ENCODE measurements at places on chromosomes 2 and 18.

DNA sequence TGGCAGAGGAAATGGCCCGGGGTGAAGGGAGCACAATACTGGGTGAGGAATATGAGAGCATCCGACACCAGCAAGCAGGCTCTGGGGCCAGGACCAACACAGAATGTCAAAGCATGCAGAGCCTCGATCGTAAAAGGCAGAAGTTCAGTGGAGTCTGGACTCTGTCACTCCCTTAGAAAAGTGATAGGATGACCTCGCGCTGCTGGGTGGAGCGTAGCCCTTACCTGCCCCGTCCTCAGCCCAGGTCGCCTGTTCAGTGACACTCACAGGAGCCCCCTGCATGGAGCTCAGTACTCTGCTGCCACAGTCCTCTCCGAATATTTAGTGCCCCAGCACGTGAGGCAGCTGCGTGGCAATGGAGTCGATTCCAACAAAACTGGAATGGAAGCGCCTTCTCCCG lies 236.7 kb upstream of the MYT1L start:
- no peak for DNase-seq

GRCh38 chr2:218266316-218266979 lies 3.5 kb downstream of the AAMP start:
- no peak for DNase-seq

DNA sequence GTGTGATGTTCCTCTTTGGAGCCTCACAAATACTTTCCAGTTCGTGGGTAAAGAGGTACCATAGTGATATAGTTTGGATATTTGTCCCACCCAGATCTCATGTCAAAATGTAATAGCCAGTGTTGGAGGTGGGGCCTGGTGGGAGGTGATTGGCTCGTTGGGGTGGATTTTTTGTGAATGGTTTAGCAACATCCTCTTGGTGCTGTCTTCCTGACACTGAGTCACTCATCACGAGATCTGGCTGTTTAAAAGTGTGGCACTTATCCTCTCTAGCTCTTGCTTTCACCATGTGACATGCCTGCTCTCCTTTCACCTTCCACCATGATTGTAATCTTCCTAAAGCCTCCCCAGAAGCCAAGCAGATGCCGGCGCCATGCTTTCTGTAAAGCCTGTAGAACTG lies 3.0 kb upstream of the CCDC93 start:
- DNase-seq: no peak

GRCh38 chr18:73940721-73941120 lies 206.9 kb downstream of the FBXO15 start:
- no peak for DNase-seq

GRCh38 chr2:177147093-177147694 lies 65.4 kb upstream of the HNRNPA3 start:
- peak; percentile 65 for DNase-seq

DNA sequence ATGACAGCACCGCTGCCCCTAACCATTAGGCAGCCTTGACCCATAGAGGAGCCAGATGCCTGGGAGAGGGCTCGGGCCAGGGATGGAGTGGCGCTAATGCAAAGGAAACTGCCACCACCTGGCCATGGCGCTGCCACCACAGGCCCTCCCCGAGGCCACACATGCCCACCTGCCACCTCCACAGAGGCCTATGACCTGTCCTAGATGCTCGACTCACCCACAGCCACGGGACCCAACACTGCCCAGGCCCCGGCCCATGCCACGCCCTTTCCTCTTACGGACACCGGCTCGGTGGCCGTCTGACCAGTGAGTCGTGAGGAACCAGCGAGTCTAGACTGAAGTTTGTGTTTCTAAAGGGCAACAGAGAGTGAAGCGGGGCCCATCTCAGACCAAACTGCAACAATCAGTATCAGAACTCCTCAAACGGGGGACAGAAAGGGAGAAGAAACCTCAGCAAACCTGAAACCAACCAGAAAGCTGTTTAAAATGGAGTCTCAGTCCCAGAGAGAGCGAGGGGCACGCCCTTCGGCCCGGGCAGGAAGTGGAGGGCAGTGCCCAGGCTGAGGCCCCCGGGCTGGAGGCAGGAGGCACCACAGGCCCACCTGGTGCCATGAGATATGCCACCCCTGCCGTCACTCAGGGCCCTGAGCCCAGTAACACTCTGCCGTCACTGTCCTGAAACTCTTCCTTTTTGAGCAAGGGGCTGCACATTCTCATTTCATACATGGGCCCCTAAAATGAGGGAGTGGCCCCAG lies 711 bp downstream of the GPR17 start:
- DNase-seq: no peak

- no peak for DNase-seq
Observed at GRCh38 chr18:54710074-54710899, 118.0 kb upstream of the RAB27B start.

DNA sequence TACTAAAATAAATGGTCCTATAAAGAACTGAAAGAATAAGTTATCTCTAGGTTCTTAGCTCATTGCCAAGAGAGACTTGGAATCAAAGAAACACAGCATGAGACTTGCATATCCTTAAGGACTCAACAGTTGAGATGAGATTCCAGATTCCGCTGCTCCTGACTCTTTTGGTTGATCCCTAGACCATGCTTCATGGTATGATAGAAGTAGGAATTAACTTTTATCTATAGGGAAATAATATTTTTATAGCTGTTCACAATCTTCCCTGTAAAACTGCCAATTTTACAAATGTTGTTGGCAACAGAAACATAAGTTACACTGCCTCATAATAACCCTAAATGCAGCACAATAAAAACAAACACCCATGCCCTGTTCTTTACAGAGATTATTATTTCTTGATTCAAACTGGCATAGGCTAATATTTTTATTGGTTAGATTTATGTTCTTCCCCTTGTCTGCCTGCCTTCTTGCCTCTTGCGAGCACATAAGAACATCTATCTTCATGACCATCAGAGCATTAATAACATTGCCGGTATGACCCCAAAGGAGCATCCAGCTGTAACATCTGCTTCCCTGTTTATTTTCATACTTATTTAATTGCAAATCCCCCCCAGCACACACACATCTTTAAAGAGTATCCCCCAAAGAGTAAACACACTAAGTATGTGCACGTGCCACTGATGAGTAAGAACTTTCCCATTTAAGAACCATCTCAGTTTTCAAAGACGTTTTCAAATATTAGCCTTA lies 735.7 kb upstream of the SLC8A1 start:
- no peak for DNase-seq

DNA sequence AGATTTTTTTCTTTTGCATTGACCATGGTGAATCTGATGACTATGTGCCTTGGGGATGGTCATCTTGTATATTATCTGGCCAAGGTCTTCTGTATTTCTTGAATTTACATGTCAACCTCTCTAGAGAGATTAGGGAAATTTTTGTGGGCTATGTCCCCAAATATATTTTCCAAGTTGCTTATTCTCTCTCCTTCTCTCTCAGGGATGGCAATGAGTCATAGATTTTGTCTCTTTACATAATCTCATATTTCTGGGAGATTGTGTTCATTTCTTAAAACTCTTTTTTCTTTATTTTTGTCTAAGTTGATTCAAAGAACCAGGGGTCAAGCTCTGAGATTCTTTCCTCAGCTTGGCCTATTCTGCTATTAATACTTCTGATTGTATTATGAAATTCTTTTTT lies 9.9 kb downstream of the GKN2 start:
- DNase-seq: no peak

DNA sequence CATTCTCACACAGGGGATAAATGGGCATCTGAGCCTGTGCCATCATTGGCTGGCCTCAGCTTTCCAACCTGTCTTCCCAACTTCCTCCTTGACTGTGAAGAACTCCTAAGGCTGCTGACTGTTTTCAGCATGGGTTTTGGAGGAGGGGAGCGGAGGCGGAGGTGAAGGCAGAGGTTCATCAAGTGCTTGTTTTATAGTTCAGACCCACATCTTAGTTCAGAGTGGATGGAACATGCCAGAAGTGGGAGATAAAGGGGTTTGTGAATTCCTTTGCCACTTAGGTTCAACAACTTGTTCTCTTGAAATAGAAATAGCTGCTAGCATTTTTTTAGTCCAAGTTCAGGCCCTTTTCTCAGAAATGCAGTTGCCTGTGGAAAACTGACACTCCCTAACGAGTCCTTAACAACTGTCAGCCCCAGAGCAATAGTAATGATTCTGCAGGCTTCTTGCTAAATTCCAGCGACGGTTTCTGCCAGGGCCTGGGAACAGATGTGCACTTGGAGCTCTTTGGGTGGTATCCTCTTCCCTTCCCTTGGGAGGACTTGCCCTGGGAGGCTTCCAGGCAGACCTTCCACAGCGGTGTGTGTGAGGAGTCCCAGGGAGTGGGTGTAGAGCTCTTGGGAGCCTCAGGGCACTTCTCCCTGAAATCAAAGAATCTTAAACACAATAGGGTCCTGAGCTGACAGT lies 30.1 kb upstream of the ITGA6 start:
- DNase-seq: no peak

- DNase-seq: no peak
Observed at GRCh38 chr2:181073896-181074295, 93.5 kb downstream of the UBE2E3 start.

GRCh38 chr2:226578373-226578772 lies 221.2 kb downstream of the IRS1 start:
- no peak for DNase-seq

GRCh38 chr2:112904883-112905282 lies 6.1 kb upstream of the IL37 start:
- DNase-seq: no peak

DNA sequence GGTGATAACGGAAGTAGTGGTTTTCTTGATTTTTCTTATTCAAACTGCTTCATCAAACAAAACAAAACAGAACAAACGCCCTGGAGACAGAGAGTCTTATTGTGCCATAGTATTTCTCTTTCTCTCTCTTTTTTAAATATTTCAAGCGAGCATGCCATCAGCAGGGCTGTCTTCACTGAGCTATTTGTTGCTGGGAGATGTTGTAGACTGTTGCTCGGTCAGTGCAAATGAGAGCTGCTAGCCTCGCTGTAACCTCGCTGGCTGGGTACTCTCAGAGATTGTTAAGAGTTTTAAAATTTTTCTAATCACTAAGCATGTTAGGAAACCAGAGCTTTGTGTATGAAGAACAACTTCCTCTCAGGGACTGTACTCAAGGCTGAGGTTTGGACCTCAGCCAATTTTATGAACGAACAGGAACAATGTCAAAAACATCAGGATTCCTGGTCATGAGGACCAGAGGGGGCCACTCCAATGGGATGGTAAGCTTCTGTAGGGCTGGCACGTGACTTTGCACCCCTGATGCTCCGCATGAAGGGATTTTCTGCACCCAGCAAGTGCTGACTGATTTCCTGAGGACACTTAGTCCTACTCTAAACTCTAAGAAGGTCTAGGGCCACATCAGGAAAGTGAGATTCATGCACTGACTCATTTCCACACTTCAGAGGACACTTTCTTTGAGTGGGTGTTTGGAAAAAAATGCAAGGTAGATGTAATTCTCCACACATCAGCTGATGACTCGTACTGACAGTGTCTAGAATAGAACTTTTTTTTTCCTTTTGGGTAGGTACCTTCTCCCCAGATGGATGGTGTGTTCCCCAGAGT lies 59.8 kb upstream of the IL1R1 start:
- no peak for DNase-seq

- no peak for DNase-seq
Observed at GRCh38 chr2:217990791-217991465, 11.9 kb downstream of the TNS1 start.

DNA sequence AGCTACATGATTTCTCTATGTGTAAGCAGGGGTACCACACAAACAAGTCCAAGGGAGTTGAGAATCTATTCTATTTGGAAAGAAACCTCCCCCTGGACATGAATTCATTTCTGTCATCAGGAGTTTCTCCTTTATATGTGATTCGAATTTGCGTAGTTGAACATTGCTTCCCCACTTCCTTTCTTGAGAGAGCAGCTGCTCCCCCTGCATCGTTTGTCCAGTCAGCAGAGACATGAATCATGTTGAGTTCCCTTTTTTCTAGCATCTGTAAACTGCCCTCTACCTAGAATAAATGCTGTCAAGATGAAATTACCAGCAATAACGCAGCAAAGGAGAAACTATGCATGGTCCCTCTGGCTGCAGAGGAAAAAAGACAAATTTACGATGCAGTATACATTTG lies 73.8 kb downstream of the KIF5C start:
- no peak for DNase-seq

GRCh38 chr2:10355471-10356438 lies 53.1 kb downstream of the HPCAL1 start:
- DNase-seq: no peak

DNA sequence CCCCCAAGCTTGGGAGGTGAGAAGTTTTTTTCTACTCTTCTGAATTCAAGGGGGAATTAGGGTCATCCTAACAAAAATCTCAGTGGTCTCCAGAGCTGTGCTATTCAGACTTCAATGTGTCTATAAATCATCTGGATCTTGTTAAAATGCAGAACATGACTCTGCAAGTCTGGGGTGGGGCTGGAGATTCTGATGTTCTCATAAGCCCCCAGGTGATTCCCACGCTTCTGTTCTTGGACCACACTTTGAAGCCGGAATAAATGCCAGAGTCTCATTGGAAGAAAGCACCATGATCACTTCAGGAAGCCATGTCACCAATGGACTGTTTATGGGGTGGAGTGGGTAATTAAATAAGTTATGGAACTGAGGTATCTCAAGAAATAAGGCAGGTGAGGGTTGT lies 22.2 kb upstream of the SLC16A14 start:
- no peak for DNase-seq

- no peak for DNase-seq
Observed at GRCh38 chr2:166333801-166334200, 41.9 kb downstream of the SCN9A start.

DNA sequence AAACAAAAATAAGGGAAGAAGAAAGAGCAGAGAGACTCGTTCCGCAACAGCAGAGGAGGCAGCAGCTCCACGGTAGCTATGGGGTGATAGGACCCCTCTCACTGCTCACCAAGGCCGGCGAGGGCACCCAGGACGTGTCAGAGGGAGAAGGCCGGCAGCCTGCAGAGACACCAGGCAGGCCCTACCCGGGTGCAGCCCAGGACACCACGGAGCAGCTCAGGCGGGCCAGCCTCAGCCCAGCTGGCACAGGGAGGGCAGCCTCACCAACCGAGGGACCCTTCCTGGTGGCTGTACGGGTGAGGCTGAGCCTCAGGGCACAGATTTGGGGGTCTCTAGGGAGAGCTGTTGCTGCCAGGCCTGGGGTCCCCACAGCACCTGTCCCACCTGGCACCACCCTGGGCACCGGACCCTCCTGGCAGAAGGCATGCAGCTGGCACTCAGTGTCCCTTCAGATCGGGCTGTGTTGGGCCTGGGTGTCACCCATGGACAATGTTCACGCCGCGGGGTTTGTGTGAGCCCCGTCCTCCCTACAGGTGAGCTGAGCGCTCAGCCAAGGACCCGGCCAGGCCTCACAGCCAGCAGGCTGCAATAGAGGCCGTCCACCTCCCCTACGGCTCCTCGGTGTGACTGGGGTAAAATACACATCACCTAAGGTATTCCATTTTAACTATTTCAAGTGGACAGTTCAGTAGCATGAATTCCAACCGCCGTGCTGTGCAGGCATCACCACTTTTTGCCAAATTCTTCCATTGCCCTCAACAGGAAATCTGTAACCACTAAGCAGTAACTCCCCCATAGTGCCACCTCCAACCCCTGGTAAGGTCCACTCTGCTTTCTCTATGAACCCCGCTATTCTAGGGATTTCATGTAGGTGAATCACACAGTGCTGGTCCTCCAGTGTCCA lies 21.6 kb downstream of the KCNG2 start:
- DNase-seq: no peak

All from DMS 273 treated with DMSO at 0.1 percent for 48 hours (cell line).